Central memory CD4-positive, alpha-beta T cell (primary cell): ENCODE measurements at places on chromosomes 7 and 10.

GRCh38 chr7:1812509-1813393 lies 142.7 kb downstream of the ELFN1 start:
- DNase-seq = no peak

GRCh38 chr7:71300603-71301002 lies 168.7 kb downstream of the GALNT17 start:
- no peak for DNase-seq

- DNase-seq = no peak
Measured at GRCh38 chr7:131602304-131602993, 46.0 kb upstream of the PODXL start.

DNA sequence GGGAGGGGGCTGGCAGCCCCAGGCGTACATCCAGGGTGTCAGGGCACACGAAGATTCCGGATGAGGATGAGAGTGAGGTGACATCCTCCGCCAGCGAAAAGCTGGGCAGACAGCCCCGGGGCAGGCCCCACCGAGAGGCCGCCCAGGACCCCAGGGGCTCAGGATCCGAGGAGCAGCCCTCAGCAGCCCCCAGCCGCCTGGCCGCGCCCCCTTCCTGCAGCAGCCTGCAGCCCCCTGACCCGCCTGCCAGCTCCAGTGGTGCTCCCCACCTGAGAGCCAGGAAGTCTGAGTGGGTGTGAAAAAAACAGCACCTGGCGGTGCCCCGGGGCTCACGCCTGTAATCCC lies 3.2 kb downstream of the GJD4 start:
- no peak for DNase-seq

- DNase-seq = no peak
Measured at GRCh38 chr7:116783666-116784318, 78.6 kb upstream of the CAPZA2 start.

GRCh38 chr10:28677888-28678686 lies 766 bp downstream of the BAMBI start:
- DNase-seq = peak; percentile 13

GRCh38 chr10:101095550-101096213 lies 33.9 kb downstream of the KAZALD1 start:
- DNase-seq = peak; percentile 58

- DNase-seq = no peak
Measured at GRCh38 chr10:99535764-99536337, 3.1 kb downstream of the NKX2-3 start.

DNA sequence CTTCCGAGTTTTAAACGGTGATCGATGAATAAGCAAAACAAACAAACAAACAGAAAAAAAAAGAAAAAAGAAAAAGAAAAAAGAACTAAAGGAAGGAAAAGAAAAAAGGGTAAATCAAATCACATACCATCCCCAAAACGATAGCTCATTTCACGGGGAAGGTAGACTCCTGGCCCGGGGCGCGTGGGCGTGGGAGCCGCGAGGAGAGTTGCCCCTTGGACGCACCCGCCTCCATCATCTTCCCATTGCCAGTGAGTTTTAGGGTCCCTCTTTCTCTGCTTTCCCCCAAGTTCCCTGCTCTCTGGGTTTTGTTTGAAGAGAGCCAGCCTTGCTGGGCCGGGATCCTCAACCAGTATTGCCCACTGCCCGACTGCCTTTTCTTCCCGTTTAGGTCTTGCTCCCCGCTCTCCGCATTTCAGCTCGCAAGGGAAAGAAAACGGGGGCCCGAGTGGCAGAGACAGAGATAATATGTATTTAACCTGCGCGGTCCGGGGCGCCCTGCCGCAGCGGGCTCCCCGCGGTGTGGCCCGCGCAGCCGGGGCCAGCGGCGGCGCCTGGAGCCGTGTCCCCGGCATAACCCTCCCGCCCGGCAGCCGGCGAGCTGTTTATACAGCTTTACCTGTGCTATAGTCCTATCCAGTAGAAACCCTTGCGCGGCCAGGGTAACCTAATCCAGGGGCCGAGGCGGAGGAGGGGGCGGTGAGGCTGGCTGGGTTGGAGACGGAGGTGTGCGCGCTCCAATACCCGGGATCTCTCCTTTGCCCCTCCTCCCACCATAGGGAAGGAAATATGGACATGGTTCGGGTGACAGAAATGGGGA lies 5.2 kb upstream of the GATA3 start:
- no peak for DNase-seq

DNA sequence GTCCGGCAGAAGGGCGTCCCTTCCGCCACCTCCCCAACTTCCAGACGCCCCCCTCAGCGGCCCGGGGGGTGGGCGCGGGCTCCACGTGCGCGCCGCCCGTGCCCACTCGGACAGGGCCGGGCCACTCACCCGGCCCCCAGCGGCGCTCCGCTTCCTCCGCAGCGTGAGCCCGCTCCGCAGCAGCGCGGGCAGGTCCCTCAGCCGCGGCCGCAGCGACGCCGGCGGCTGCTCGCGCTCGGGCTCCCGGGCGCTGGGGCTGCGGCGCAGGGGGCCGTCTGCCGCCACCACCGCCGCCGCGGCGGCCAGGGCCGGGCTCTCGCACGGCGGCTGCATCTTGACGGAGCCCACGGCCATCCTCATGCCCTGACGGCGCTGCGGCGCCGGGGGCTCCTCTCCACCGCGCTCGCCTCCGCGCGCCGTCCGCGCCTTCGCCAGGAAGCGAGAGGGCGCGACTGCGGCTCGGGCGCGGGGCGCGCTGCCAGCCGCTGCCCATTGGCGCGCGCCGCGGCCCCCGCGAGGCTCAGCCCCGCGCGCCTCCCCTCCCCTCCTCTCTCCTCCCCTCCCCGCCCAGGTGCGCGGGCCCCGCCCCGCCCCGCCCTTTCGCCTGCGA lies at the start of gene RAPGEF5:
Gene RAPGEF5, minus strand, starts transcription at position 454 of the 610 bp plus-strand sequence. Its CDS starts 94 bp downstream, at position 360.
- DNase-seq = no peak

GRCh38 chr10:129725482-129725881 lies 238.6 kb downstream of the EBF3 start:
- no peak for DNase-seq

- no peak for DNase-seq
Measured at GRCh38 chr7:81075150-81075549, 156.3 kb upstream of the SEMA3C start.

- no peak for DNase-seq
Measured at GRCh38 chr10:29026065-29026797, 262.6 kb upstream of the LYZL1 start.

GRCh38 chr7:38052786-38053185 lies 125.3 kb upstream of the STARD3NL start:
- no peak for DNase-seq

GRCh38 chr7:111282626-111283025 lies 191.7 kb downstream of the LRRN3 start:
- no peak for DNase-seq

DNA sequence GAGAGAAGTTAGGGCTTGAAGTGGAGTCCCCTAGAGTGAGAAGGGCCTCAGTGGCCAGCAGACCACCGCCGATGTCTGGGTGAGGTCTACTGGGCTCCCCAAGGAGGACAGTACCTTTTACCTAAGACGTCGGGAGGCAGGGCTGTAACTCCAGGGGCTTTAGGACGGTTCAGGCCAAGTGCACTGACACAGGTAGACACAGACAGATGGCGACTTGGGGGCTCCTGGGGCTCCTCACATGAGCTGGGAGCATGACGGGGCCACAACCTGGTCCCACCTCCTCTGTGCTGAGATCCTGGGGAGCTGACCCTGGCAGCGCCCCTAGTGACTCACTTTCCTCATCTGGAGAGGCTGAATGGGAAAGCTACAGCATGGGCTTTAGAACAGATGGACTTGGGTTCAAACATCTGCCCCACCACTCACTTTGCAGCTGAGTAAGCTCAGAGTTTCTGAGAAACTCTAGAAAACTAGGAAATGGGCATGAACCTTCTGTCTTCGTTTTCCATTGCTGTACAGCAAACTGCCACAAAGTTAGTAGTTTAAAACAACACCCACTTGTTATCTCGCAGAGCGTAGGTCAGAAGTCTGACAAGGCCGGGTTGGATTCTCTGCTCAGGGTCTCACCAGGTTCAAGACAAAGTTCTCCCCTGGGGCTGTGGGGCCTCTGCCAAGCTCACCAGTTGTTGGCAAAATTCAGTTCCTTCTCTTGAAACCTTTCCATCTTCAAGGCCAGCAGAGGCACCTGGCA lies 4.7 kb upstream of the COMTD1 start:
- DNase-seq = no peak

DNA sequence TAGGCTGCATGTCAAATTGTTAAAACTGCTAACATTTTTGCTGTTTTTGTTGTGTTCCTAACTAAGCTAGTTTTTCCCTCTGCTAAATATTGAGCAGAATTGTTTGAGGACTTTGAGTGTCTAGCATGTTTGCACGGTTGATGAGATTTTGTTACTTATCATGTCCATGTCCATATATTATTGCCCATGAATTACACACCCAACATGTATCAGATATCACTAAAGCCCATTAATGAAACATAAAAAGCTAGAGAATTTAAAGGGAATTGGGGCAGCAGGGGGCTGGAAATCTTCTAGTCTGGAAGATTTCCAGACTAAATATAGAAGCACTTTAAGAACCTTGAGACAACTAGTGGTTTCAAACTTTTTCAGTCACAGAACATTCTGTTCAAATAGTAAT lies 197.7 kb downstream of the SNX10 start:
- DNase-seq = no peak

- no peak for DNase-seq
Measured at GRCh38 chr7:68610701-68611100, 987.6 kb upstream of the AUTS2 start.

- no peak for DNase-seq
Measured at GRCh38 chr7:1943326-1943725, 273.2 kb downstream of the ELFN1 start.

DNA sequence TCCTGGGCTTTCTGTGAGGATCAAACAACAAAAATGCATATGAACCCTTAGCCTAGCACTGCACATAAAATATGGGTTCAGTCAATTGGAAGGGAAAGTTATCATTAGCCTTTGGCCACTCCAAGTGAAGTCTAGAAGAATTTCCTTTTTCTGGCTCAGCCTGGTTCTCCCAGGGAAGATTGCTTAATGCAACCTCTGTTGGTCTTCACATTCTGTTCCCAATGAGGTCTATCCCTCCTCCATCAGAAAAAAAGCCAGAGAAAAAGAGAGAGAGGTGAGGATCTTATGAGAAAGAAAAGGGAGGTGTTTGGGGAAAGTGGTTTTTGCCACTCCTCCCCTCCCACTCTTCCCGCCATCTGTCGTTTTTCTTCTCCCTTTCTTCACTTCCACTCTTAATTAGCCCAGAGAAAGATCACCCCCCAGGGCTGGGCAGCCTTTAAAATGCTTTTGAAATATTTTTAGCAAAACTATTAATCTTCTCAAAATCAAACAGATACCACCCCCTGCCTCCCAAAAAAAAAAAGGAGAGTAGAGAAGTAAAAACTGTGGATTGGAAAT lies 31.1 kb downstream of the CPVL start:
- no peak for DNase-seq

GRCh38 chr10:59465088-59465487 lies 102.7 kb upstream of the FAM13C start:
- no peak for DNase-seq

GRCh38 chr7:111312966-111313365 lies 222.0 kb downstream of the LRRN3 start:
- no peak for DNase-seq

- DNase-seq = no peak
Measured at GRCh38 chr10:69883310-69884023, 81.8 kb downstream of the COL13A1 start.

DNA sequence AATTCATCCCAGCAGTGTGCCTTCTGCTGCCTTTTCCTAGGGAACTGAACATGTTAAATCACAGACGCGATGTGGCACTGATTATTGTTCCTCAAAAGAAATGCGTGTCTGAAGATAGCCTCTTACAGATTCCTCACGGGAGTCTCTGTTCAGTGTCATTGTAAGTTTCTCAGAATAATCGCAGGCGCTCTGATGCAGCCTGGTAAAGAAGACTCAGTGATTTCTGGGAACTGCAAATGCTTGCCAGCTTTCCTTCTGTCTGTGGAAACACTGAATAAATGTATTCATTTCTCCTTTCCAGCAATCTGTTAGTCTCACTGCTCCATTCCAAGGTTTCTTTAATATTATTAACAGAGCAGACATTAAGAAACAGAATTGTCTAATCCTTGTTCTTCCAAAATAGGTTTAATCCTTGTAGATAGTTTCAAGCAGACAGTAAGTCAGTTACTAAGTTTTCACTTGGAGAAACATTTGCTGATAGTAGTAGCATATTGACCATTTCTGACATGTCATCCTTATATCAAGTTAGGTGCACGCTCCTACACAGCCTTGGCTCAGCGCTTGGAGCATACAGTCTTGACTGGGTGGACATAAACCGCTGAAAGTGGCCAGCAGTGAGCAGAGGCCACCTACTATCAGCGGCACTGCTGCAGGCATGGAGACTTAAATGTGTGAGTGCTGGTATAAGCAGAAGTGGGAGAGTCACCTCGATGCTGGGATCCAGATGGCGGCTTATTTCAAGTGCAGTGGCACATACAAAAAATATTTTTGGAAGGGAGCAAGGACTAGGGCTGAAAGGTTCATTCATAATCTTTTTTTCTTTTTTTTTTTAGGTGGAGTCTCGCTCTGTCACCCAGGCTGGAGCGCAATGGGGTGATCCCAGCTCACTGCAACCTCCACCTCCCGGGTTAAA lies 27.7 kb downstream of the MMRN2 start:
- DNase-seq = no peak

- no peak for DNase-seq
Measured at GRCh38 chr7:144908943-144909556, 73.2 kb upstream of the TPK1 start.

GRCh38 chr10:123558651-123559050 lies 107.5 kb upstream of the GPR26 start:
- DNase-seq = no peak

DNA sequence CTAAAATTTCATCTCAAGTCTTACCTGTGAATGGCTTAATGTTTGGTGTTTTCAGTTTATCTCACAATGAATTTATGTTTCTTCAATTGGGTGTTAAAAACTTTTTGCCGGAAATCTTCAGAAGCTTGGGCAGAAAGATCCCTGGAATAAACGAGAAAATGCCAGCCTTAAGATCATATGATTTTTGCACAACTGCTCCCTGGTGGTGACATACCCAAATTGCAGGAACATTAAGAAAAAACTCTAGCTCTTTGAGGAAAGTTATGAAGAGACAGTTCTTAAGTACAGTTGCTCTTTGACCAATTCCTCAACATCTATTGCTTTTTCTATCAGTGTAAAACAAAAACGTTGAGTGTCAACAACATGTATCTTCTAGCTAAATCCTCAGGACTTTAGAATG lies 48.2 kb upstream of the CREB5 start:
- DNase-seq = no peak
